Iris pigment epithelial cell (primary cell): ENCODE measurements at places on chromosomes 7 and 10.

DNA sequence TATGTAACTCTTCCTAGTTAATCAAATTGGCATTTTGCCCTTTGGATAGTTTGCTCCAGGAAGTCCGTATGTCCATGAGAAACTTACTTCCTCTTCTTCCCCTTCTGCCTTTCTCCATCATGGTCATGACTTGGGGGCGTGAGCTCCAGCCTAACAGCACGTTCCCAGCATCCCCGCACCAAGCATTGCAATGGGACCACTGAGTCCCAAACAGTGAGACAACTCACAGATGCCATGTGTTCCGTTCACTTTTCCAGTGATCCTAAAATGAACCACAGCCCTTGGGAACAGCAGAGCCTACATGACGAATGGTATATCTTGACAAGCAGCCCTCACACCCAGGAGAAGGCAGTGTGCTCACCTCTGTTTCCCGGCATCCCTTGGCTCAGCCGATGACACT is 10.7 kb downstream of the BTBD16 start:
- DNase-seq, result no peak

DNA sequence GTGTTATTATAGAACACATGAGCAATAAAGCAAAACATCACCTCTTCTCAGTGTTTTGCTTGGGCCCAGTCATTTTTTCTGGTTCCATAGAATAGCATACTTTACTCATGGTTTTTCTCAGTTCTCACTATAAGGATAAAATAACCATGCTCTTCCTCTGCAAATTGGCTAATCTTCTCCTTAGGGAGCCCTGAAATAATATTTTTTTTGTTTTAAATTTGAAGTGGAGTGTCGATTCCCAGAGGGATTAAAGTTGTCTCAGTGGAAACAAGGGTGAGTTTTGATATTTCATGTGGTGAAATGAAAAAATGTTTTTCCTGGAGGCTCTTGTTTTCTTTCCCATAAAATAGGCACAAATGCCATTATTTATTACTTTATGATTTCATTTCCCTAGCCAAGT is 127.3 kb downstream of the NOC3L start:
- no peak for DNase-seq

DNA sequence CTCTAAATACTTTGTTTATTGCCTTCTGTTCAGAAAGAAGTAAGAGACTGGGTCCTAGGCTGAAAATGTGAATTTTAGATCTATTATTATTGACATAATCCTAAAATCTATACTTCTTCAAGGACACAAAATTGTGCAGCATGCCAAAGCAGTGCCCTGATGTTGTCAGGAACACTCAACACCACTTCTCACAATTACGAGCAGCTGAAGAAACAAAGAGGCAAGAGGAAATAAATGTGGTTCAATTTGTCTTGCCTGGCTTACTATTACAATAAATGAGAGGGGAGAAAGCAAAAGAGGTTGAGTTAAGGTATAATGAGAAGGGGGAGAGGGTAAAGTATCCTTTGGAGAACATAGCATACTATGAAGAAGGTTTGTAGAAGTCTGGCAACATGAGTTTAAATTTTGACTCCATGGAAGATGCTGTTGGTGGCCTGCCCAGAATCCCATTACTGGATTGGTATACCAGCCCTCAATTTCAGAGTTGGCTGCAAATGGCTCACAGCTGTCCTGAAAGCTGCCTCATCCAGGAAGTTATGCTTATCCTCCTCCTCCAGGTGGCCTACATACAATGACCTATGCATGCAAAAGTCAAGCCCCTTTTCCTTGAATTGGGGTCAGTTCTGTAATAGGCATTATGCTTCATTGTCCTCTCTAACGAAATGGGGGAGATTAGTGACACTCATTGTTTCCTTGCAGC is 274.6 kb upstream of the SMIM30 start:
- DNase-seq, result no peak

- no peak for DNase-seq
Measured at GRCh38 chr7:140056431-140057142, 6.2 kb downstream of the PARP12 start.

DNA sequence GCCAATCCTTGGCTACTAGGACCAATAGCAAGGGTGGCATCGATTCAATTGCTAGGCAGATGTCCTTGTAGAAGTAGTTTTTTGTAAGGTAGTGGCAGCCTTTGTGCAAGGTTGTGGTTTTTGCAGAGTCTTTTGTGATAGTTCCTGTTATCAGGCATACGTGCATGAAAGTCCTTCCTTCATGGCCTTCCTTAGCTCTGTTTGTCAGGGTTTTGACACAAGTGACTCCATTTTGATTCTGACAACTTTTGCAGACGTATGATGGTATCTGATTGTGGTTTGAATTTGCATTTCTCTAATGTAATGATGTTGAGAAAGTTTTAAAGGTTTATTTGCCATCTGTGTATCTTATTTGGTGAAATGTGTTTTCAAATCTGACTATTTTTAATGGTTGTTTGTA is 71.8 kb upstream of the SYPL1 start:
- no peak for DNase-seq

- DNase-seq, result no peak
Measured at GRCh38 chr10:64558094-64558835, 1037.1 kb downstream of the REEP3 start.

GRCh38 chr7:147106746-147107145 is 990.1 kb downstream of the CNTNAP2 start:
- DNase-seq, result no peak

DNA sequence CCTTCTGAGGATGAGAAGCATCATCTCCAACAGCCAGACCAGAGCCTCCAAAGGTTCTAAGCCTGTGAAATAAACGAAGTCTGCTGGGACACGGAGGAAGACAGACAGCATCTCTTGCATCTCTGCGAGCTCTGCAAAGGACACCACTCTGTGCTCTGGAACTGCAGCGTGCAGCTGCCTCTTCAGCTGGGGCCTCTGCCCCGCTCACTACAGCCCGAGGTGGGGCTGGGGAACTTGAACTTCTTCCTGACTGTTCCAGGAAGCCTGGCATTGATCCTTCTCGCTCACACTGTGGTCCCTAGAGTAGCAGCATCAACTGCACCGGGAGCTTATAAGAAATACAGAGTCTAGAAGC is 163.3 kb downstream of the USP6NL start:
- no peak for DNase-seq

DNA sequence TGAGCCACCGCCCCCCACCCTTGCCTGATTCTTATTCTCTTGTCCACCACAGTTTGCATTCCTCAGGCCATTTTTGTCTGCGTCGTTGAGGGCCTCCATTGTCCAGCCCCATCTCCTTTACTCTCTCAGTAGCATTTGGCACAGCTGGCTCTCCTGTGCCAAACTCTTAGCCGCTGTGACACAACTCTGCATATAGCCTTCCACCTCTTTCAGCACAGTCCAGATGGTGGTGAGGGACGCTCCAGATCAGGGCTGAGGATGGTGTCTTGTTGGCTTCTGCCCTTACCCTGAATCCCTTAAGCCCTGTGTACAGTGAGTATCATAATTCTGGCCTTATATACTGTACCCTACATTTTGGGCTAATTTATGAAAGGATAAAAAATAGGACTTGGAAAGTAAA is 45.6 kb downstream of the BMPR1A start:
- DNase-seq, result no peak

DNA sequence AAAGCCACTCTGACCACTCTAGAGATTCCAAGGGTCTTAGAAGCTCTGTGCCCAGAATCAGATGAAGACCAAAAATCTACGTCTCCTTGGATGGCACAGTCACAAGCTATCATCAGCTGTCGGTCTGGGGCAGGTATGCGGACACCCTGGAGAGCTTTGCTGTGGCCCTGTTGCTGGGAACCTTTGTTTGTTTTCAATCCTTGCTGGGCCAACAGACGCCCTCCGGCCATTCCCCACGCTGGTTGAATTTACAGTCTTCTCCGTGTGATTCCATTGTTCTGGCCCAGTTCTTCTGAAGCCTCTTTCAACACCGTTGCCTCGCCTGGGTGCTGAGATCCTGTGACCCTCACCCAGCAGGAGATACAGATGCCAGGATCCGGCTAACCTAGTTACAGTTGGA is 149.4 kb upstream of the PFKP start:
- DNase-seq, result no peak

DNA sequence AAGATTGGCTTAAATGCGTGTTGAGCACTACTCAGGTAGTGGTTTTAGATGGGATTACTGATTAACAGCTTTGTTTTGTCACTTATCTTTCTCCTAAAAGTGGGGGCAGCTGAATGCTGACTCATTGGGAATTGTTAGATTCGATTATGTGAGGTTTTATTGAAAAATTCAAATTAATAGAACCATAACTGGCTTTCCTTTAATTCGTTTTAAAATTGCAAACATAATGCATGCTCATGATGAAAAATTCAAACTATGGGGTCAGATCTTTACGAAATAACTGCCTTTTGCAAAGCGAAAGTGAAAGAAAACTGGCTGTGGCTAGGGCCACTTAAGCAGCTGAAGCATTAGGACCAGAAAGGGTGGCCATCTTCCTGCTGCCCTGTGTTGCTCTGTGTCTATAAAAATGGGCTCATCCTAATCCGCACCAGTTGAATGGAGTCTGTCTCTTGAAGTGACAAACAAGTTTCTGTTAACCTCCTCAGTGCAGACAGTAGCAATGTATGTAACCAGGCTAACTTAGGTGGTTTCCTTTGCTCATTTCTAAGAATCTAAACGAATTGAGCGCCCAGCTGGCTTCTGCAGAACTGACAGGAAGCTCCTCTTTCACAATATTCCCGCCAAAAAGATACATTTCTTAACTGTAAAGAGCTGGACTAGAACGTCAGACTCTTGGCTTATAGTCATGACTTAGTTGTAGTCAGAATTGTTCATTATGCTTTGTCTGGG is 27.8 kb downstream of the DENND10 start:
- DNase-seq, result peak; percentile 69

DNA sequence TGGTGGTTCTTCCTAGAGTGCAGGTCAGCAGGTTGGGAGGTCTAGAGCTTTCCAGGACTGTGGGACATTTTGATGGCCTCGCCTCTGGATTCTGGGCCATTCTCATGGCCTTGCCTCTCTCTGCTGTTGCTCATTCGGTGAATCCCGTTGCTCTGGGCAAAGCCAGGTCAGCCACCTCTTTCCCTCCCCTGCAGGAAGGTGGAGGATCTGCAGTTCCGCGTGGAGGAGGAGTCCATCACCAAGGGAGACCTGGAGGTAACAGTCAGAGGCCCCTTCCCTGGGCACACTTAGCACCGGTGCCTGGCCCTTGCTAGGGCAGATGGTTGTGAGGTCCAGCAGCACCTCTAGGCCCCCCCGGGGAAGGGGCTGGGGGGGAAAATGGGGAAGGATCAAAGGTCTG is 74.9 kb downstream of the CLIP2 start:
- DNase-seq, result no peak

- peak; percentile 45 for DNase-seq
Measured at GRCh38 chr10:29795850-29796249, 161.1 kb upstream of the SVIL start.

- DNase-seq, result no peak
Measured at GRCh38 chr7:120460949-120461348, 188.0 kb downstream of the KCND2 start.

- peak; percentile 67 for DNase-seq
Measured at GRCh38 chr7:82012453-82012852, 242.6 kb upstream of the HGF start.

DNA sequence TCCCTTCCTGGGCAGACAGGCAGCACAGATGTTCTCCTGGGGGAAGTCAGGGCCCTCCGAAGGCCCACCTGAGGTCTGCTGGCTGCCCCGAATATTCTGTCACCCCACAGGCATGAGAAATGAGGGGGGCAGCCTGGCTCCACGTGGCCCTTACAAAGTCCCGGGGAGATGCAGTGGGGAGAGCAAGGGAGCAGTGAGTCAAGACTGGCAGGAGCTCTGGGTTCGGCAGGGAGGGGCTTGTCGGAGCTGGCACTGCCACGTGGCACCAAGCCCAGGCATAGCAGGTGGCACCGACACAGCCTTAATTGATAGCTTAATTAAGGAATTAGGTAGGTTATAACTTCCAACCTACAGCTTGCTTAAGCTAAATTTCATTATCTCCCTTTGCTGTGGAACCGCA is 163.9 kb downstream of the USP6NL start:
- DNase-seq, result no peak

DNA sequence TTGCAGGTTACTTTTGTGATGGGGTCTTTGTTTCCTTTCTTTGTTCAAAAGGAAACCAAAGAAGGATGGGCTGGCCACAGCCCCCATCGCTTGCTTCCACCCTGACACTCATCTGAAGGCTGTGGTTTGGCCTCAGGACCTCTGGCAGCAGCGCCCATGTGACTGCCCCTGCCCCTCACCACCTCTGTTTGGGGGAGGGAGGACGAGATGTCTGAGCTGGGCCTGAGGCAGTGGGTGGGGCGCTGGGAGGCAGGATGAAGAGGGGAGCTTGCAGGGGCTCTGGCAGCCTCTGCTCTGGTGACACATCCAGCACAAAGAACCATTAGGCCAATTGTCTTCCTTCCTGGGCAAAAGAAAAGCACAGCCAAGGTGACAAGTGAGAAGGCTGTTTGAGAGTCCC is 15.9 kb upstream of the CHST15 start:
- DNase-seq, result no peak

DNA sequence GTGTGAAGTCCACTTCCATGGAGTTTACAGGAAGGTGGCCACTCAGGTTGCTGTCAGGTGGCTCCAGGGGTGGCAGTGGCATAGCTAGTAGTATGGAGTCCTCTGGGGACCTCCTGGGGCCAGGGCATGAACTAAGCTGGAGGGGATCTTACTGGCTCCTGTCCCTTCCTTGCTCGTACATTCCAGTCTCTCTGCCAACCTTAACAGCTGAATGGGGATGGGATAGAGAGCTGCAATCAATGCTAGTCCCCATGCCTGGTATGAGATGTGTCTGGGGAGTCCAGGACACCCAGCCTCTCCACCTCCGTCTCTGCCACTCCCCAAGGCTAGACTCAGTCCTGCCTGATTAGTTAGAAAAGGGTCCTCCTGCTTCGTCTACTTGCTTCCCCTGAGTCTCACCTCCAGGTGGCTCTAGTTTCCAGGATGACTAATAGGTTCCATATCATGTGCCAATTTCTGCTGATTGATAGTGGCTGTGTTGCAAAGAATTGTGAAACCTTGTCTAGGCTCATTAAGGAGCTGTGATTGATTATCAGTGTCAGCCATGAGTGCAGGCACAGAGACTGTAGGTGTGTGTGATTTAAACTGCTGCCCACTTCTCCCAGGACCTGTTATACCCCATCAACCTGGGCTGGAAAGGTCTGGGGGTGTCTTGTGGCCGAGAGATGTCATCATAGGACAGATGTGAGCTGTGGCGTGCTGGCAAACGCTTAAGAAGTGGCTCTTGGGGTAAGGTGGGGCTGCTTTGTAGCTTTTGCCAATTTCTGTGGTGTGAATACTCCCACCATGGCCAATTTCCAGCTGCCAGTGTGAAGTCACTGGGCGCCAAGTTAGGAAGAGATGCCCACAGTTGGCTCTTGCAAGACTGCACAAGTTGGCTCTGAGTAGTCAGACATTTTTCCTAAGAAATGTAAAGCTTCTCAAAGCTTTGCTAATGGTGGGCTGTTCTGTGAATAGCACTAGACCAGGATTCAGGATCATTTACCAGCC is 59.8 kb downstream of the COL13A1 start:
- peak; percentile 89 for DNase-seq
